ENCODE measurements at places on chromosomes 7 and 10.
A peak's percentile ranks its signal among the peaks of the same experiment; 100 is the strongest.

DNA sequence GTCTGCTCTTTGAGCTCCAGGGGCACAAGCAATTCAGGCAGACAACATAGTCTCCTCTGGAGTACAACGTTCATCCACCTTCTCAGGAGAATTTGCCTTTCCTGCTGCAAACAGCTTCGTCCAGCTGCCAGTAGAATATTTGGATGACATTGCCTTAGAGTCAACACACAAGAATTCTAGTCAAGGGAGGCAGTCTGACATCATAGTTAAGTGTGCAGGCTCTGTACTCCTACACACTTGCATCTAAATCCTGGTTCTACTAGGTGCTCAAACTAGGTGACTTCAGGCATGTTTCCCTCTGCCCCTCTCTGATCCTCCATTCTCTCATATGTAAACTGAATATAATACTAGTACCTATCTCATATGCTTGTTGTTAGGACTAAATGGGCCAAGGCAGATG, 314.8 kb downstream of the HPSE2 start:
- DNase-seq: no peak

- DNase-seq: no peak
These were observed 144.0 kb upstream of the MKLN1 start for GRCh38 chr7:131183611-131184119.

GRCh38 chr7:8261711-8262695, at the start of gene ICA1:
Gene ICA1, minus strand, starts transcription at chr7:8262167. Its CDS starts 26,241 bp downstream, at chr7:8235926.
- peak; percentile 62 for DNase-seq

DNA sequence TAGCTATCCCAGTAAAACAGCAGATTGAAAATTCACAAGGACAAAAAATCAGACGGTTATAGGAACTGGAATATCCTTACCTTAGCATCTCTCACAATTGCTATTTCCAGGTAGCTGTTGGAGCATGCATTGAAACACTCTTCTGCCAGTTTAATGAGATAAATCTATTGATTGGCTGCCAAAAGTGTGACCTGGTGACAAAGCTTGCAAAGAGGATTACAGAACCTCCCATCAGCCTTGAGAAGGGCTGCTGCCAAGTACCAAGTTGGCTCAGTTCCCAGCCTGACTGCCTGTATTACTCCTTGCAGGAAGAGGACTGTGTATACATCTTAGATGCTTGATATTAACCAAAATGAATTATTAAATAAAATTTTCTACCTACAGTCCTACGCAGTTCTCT, 5.1 kb downstream of the PRLHR start:
- DNase-seq: peak; percentile 44

GRCh38 chr10:87677595-87677994, 17.9 kb downstream of the PAPSS2 start:
- DNase-seq: no peak

DNA sequence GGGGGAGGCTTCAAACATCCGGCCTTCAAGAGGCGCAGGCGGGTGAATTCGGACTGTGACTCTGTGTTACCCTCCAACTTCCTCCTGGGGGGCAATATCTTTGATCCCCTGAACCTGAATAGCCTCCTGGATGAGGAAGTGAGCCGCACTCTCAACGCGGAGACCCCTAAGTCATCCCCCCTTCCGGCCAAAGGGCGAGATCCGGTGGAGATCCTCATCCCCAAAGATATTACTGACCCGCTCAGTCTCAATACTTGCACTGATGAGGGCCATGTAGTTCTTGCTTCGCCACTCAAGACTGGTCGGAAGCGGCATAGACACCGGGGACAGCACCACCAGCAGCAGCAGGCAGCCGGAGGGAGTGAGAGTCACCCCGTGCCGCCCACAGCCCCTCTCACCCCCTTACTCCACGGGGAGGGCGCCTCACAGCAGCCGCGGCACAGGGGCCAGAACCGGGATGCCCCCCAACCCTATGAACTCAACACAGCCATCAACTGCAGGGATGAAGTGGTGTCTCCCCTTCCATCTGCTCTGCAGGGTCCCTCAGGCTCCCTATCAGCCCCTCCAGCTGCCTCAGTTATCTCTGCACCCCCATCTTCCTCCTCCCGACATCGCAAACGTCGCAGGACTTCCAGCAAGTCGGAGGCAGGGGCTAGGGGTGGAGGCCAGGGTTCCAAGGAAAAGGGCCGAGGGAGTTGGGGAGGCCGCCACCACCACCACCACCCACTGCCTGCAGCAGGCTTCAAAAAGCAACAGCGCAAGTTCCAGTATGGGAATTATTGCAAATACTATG, 1.1 kb downstream of the MEPCE start:
- DNase-seq: no peak

GRCh38 chr10:111837985-111838384, 345.6 kb downstream of the GPAM start:
- DNase-seq: no peak

GRCh38 chr7:151844071-151844824, 32.7 kb downstream of the PRKAG2 start:
- peak; percentile 48 for DNase-seq

GRCh38 chr7:156198277-156198676, 386.0 kb upstream of the SHH start:
- no peak for DNase-seq

DNA sequence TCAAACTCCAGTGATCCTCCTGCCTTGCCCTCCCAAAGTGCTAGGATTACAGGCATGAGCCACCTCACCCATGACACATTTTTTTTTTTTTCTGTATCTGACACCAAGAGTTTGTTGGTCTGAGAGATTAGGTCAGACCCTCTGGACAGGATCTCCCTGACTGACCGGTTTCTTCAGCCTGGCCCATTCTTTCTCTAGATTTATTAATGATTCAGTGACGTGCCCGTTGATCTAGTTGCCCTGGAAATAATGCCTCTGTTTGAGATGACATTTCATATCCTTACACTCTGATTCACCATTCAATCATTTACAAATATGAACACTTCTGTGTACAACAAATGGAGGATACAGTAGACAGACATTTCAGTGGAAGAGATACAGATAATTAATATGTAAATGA, 1.4 kb upstream of the ZNF212 start:
- DNase-seq: no peak

DNA sequence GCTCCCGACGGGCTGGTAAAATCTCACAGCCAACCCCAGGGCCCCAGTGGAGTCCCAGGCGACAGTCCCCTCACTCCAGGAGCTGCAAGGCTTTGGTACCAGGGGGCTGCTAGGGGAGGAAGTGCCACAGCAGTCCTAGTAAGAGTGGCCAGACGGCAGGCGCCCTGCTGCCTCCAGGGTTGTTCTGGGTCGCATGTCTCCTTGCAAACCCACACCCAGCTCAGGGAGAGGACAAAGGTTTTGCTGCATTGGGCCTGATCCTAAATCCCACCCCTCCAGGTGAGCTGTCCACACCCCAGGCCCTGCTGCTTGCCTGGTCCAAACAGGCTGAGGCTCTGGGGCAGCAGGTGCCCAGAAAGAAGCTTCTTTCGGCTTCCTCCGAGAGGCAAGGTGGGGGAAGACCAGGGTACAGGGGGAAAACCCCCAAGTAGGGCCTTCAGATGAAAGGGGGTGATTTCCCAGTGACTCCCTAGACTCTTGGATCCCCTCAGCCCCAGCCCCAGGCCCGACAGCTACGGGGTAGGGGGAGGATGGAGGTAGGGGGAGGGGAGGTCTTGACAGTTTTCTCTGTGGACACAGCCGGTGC, 4.2 kb upstream of the KCP start:
- no peak for DNase-seq

DNA sequence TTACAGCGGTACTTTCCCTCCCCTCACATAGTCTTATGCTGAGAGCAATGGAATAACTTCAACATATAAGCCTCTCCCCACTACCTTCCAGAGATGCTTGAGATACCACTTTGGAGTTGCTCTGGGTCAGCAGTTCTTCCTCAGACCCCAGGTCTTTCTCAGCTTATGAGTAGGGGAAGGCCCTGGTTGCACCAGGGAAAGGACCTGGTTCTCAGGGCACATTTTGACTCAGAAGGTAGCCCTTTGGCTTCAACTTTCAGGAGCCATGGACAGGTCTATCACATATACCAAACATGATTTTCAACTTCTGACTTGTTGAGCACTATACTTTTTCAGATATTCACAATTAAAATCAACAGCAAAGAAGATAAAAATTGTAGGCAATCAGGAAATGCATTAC, 11.5 kb upstream of the FIGNL1 start:
- DNase-seq: no peak

- no peak for DNase-seq
These were observed 410.8 kb upstream of the PRKCQ start for GRCh38 chr10:6990891-6991290.

DNA sequence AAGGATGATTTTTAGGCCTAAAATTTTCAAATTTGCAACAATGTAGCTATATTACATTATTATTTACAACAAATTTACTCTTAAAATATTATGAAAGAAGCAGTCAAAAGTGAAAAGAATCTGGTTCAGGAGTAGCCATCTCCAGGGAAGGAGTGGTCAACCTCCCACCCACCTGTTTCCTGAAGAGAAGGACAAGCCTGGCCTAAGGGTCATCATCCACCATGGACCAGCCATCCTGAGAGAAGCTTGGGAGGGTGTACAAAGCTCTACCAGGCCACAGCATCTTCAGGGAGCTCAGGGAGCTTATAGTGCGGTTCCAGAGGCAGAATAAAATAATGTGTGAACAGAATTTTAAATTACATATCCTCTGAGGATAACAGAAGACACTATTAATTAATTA, 38.1 kb downstream of the COL1A2 start:
- DNase-seq: no peak

GRCh38 chr7:26538216-26538615, 246.6 kb downstream of the SNX10 start:
- DNase-seq: no peak

DNA sequence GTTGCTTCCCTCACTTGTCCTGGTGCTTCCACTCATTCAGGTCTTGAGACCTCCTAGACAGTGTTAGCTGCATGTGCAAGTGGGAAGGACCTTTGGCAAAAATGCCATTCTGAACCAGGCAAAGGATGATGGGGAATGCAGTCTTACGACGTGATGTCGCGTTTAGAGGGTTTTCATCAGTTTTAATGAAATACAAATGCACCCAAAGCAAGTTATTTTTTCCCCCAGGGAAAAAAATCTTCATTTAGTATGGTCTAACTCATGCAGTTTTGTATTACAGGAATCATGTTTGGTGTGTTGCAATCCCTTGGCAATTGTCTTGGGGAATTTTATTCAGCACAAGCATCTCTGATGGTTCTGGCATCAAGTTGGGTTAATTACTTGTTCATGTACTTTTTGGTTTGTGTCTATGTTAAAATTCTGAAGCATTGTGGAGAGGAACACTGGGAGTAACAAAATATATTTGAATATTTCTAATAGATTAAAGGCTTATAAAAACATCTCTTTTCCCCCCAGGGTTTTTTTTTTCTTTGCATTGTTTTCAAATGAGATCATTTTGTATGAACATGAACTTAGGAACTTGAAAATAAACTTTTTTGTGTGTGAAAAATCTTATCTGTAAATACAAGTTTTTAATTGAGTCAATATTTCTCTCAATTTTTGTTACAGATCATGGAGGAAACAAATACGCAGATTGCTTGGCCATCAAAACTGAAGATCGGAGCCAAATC, 188.9 kb downstream of the BICC1 start:
- DNase-seq: no peak

DNA sequence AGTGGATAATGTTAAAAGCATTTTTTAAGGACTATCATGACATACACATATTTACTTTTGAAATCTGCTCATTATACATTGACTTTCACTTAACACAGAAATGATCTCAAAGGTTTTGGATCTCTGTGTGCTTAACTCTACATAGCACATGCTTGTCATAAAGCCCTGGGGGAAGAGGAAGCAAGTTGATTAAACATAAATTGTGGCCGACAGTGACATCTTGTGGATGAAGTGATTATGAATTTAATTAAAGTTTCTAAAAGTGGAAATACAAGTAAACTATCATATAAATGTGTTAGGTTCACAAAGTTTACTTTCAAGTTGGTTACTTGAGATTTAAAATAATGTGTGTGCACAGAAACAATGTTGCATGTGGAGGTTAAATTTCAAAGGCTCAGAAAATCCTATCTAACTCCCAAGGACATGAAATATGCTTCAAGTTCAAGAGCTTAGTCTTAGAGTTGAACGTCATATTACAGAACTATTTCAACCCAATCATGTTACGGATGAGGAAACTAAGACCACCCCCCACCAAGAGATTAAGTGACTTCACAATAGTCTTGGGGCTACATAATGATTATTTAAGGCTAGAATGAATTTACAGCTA, 1247.8 kb downstream of the GATA3 start:
- DNase-seq: peak; percentile 45

GRCh38 chr10:3829156-3830050, 44.4 kb upstream of the KLF6 start:
- no peak for DNase-seq

DNA sequence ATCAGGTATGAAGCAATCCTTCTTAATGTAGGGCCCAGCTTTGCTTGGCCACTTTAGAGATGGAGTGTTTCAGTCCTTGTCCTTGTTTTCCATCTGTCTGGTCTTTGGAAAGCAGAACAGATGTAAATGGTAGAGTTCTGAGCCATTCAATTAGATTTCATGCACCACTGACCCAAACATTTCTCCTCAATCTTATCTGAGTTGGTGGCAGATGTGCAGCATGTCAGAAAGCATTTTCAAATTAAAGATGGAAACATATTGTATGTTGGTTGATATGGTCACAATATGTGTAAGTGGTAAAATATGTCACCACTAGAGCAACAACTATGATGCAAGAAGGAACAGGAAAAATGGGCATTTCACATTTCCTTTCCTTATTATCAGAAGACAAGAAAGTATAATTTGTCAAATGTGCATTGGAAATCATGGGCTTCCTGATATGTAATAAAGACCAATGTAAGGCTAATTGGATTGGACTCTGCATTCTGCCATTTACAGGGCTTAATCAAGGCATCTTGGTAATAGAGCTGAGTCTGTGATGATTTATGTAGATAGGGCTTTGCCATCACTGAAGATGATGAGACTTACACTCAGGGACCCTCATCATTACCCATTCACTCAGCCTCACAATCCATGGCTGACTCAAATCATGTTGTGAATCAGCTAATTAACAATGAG, 750.7 kb downstream of the NRG3 start:
- DNase-seq: no peak

DNA sequence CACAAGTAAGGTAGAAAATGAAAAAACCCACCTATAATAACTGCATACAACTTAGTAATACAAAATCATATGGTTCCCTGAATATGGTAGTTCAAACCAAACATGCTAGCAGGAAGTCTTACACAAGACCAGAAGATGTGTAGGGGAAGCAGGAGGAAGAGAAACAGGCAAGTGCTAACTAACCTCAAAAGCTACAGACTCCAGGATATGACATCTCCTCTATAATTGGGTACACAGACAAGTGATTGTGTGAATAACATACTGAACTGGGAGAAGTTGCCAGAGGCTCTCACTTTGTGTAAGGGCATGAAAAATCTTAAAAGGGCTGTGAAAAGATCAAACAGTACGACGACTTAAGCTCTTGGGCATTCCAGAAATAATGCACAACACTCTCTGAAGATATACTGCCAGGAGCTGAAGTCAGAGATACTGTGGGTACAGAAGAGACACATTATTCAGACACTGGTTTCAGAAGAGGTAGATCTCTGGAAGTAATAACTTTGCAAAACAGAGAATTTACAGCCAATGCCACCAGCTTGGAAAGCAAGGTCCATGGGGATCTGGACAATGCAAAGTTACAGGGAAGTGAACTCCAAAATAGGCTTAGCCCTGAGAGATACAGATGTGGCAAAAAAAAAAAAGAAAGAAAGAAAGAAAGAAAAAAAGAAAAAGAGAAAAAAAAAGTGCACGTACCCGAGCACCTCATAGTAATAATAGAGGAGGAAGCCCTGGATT, 767.2 kb downstream of the TNS3 start:
- no peak for DNase-seq
